ENCODE measurements at places on chromosomes 11 and 22.
A peak's percentile ranks its signal among the peaks of the same experiment; 100 is the strongest.

GRCh38 chr11:126483621-126484195 is 128.2 kb downstream of the ST3GAL4 start:
- DNase-seq = no peak

DNA sequence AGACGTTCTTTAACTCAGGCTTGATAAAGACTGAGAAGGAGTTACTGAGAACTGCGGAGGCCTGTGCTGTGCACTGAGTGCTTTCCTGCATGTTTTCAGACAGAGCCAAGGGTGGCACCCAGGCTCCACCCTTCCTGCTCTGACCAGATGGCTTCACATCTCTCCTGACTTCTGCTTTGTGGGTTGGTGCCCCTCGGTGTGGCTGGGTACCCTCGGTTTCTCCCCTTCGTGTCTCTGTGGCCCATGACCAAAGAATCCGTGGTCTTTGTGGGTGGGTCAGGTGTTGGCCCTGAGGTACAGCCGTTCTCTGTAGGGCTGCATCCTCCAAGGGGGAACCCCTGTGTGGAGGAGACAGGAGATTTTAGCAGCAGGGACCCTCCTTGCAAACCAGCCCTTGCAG is 34.3 kb downstream of the GRIK4 start:
- peak; percentile 33 for DNase-seq

DNA sequence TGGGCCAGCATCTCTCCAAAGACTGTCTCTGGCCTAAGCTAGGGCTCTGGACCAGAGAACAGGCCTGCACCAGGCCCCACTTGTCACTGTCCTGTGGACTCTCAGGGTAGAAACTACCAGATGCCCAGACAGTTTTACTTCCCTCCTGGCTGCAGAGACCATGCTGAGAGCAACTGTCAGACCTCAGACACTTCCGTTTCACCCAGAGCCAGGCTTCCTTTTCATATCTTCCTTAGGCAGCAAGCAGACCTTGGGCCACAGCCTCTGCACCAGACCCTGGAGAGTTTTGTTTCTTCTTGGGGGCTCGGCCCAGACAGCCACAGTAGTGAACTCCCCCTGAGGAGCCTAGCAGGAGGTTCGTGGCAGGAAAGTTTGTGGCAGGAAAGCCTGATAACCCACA is 12.1 kb upstream of the FCHSD2 start:
- no peak for DNase-seq

- no peak for DNase-seq
Observed at GRCh38 chr22:35733791-35734516, 16.3 kb downstream of the APOL5 start.

GRCh38 chr11:12505183-12505582 is 127.8 kb downstream of the PARVA start:
- no peak for DNase-seq

GRCh38 chr11:134485316-134485715 is 73.3 kb upstream of the B3GAT1 start:
- DNase-seq = no peak

DNA sequence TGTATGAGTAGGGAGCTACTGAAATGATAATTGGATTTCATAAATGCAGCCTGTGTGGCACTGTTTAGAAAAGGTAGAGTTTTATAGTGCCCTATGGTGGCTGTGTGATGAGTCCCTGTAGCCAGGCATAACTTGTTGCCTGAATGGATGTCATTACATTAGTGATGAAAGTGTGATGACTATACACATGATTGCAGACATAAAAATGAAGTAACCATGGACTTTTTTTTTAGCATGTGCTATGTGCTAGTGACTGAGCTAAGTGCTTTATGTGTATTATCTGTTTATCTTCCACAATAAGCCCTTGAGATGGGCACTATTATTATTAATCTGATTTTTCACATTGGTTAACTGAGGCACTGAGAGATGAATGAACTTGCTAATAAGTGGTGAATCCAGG is 13.5 kb upstream of the GRAMD1B start:
- no peak for DNase-seq

- no peak for DNase-seq
Observed at GRCh38 chr22:44326491-44326885, 13.7 kb upstream of the SHISAL1 start.

GRCh38 chr11:119157063-119157462 is 8.2 kb downstream of the ABCG4 start:
- no peak for DNase-seq

- no peak for DNase-seq
Observed at GRCh38 chr11:33724644-33725035, 11.6 kb downstream of the CD59 start.

DNA sequence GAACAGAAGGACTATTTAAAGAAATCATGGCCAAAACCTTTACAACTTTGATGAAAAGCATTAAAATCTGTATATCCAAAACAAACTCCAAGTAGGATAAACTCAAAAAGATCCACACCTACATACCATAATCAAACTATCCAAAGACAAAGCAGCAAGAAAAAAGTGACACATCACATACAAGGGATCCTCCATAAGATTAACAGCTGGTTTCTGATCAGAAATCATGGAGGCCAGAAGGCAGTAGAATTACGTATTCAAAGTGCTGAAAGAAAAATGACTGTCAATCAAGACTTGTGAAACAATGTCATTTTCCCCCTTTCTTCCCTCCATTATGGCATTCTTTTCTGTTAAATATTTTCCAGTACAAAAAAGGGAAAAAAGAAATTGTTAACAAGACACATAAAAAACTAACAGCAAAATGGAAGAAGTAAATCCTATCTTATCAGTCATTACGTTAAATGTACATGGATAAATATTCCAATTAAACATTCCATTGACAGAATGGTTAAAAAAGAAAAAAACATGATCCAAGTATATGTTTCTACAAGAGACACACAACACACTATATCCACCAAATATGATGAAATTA is 34.2 kb upstream of the ARHGAP32 start:
- no peak for DNase-seq

DNA sequence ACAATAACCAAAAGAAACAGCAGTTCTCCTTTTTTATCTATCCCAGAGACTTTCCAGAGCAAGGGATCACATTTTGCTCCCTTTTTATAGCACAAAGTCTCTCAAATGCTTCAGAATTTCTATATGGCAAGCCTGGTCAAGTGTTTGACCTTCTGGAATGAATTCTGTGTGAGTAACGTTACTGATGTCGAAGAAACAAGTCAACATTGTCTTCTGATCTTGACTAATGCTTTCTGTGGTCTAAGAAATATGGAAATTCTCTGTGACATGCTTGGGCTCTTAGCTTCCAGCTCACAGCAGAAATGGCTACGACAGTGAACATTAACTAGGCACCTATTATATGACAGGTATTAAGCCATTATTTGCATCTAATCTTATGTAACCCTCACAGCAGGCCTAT is 411.7 kb downstream of the CADM1 start:
- no peak for DNase-seq

DNA sequence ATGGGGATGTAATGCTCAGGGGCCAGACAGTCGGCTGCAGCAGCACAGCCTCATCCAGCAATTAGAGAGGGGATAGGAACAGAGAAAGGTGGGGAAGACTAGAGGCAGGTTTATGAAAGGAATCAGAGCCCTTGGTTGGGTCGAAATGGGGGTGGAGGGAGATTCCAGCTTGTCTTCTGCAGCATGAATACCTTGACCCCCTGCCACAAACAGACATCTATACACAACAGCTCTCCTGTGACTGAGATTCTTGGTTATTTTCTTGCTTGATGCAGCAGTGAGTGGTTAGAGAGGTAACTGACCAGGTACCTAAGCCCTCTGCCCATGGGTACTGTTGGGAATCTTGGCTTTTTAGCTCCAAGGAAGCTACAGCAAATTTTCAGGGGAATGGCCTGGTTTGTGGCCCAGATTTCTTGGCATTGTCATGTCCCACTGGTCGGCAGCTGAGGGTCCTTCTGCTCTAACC is at the start of gene TRIM49D1:
TRIM49D1 (minus strand) TSS at position 51 of the 466 bp plus-strand sequence. CDS start 4,535 bp downstream, outside the sequence.
- DNase-seq = no peak

- DNase-seq = no peak
Observed at GRCh38 chr22:30872285-30873041, 96.1 kb downstream of the MORC2 start.

DNA sequence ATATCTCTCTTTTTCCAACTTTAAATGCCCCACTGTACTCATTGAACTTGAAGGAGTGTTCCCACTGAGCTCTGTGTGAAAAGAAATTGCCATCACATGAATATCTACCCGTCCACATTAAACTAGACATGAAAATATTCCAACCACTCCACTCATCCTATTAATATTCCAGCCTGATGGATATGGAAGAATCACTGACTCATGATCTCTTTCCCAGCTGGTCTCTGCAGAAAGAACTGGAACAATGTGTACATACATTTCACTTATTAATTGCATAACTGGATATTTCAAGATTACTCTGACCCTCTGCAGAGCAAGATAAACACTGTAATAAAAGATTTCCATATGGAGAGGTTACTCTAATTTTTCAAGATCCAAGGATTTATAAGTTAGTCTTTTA is 711.1 kb upstream of the LRRC4C start:
- no peak for DNase-seq

DNA sequence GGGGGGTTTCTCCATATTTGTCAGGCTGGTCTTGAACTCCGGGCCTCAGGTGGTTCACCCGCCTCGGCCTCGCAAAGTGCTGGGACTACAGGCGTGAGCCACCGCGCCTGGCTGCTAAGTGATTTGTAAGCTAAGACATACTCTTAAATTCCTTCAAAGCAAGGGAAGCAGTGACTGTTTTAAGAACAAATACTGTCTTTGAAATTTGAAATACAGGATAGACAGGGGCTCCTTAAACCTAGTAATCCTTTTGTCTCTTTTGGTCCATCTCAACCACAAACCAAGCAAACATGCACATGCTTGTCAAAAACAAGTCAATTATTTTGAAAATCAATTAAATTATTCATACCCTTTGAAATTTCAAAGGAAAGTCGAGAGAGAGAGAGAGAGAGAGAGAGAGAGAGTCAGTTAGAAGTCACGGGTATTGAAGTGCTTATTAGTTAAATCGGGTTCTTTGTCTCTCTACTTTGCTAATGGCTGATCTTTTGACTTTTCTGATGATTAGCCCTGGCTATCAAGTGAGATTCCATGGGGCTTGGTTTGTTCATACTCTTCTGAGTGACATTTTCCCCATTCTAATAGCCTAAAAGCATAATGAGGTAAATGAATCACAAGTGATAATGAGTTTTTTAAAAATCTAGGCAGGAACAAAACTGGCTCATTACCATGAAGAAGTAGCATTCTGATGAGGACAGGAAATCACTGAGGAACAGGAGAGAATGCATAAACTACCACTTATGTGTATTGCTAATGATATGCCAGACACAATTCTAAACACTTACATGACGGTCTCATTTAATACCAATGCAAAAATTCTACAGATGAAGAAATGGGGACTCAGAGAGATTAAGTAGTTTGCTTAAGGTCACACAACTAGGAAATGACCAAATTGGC is 48.0 kb downstream of the MCHR1 start:
- DNase-seq = no peak

GRCh38 chr11:128827191-128827893 is 39.8 kb downstream of the KCNJ1 start:
- DNase-seq = no peak

DNA sequence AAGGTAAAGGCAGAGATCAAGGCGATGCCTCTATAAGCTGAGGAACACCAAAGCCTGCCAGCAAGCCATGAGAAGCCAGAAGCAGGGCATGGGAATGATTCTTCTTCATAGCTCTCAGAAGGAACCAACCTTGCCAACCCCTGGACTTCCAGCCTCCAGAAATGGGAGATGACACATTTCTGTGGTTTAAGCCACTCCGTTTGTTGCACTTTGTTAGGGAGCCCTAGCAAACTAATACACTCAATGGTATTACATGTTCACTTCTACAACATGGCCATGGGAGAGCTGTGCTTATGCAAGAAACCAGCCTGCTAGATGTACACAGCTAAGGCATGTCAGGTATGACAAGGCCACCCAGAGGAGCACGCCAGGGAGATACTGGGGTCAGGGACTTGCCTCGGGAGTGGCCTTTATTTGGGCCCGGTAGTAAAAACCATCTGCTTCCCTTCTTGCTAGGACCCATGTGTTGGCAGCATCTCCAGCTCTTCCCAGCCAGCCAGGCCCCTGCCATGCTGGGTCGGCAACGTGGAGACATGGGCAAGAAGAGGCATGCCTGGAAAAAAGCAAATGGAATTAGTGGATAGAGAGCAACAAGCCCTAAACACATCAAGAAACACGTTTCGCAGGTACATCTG is 3.6 kb downstream of the C11orf16 start:
- DNase-seq = no peak

DNA sequence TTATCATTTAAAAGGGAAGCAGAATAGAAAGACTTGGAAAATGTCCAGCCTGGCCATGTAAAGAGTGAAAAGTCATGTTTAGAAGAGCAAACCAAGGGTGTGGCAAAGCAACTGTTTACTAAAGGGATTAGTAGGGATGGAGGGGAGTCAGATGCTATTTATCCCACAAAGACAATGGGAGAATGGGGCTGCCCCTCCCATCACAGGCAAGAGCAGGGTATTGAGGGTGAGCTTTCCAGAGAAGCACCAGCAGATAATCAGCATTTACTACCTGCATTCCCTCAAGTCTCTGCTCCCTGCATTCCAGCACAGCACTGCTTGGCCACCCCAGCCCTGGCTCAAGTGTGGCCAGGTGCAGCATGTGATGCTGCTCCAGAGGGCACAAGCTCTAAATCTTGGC is 18.5 kb upstream of the QSER1 start:
- DNase-seq = no peak

DNA sequence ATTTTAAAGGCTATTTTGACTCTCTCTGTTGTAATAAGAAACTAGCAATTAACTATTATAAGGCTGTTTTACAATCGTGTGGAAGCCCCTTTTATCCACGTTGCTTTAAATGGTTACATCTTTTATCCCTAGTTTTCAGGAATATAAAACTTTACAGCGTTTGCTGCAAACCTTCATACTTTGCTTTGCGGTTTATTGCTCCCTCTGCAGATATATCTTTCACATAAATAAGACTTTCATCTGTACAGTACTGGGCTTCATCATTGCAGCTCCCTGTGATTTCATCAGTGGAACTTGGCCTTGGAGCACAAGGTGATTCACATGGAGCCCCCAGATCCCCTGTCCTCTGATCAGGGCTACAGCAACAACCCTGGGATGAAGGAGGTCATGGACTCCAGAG is 25.6 kb downstream of the HTR3A start:
- DNase-seq = no peak

DNA sequence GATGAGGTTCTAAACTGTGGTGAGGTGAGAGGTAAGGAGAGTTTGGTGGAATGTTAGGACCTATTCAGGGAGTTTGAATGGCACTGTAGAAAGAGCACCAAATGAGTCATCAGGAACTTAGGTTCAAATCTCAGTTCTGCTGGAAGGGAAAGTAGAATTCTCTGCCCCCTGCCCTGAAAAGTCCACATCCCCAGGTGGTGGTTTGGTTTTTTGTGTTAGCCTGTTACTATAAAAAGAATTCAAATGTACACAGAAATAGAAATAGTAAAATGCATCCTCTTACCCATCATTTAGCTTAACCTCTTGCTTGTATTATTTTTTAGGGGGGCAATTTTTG is 20.2 kb downstream of the PPFIBP2 start:
- DNase-seq = no peak

- no peak for DNase-seq
Observed at GRCh38 chr11:28090052-28090749, 17.8 kb downstream of the KIF18A start.

DNA sequence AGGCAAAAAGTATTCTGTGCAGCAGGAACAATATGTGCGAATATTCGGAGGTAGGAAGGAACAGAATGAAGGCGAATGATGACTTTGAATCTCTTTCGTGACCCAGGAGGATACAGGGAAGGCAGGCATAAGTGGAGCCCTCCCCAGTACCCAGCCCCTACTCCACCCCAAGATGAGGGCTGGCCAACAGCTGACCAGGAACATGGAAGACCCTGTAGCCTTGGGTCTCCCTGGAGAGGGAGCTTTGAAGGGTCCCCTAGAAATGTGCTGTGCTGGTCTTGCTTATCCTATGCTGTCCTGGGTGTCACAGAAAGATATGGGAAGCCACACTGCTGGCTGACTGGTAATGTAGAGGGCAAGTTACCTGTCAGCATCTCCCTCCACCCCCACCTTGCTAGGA is 113.7 kb upstream of the NCAM1 start:
- no peak for DNase-seq

All from Right ventricle myocardium superior (tissue), 1 donor.